ENCODE measurements at places on chromosomes 6 and 20.

DNA sequence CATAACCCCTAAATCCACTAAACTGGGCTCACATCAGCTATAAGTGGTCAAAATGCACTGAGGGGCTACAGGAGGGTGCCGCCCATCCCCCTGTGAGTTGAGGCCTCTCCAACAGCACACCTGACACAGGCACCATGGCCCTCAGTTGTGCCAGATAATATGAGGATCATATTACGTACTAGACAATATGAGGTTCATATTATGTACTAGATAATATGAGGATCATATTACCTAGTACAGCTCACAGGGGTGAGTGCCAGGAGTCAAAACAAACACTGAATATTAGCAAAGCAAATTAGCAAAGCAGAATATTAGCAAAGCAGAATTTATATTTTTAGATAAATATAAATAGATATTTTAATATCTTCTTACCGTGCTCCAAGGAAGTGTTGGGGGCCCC, 35.3 kb downstream of the CD24 start:
- DNase-seq: peak; percentile 26

GRCh38 chr6:36984581-36985416, 1.2 kb downstream of the MTCH1 start:
- no peak for DNase-seq

- DNase-seq: no peak
These were observed 33.9 kb upstream of the TBX18 start for GRCh38 chr6:84798257-84798656.

DNA sequence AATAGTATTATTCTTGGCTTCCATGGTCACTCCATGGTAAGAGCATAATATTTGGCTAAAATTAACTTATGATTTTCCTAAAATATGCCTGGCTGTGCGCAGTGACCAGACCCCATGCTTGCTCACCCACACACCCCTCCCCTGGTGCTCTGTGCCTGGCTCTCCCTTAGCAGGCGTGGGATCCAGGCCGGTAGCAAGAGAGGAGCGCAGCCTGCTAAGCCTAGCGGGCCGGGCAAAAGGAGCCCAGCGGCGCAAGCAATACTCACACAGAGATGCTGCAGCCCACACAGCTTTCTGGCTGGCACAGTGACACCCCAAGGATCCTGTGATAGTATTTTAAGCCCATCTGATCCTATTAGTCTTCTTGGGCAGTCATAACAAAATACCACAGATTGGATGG, 79.8 kb upstream of the EYS start:
- DNase-seq: no peak

DNA sequence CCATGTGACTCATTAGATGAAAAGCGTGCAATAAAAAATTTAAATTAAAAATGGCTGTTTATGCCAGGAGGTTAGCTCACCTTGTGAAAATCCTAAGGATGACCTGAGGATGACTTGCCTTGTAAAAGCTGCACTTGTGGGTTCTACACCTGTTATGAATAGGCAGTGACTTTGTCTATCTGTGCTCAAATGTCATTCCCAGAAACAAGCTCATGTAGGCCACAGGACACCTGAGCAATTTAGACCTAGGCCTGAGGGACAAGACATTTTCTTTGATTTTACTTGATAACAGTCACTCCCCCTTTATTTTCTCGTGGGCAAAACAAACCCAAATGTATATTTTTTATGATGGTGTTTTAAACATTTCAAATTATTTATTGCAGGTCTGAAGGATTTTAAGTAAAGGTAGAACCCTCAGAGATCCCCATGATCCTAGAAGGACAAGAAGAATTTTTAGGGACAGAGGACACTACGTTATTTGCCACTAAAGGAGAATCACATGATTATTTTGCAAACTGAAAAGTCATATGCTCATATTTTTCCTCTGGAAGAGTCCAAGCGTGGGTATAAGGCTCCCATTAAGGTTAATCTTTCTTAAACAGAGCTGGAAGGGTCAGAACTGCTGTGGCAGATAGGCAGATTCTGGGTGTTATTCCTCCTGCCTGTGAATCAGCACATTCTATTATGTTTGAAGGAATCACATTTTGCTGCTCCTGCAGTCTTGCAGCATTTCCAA, 277.5 kb upstream of the MAN1A1 start:
- no peak for DNase-seq

- DNase-seq: no peak
These were observed 959.8 kb downstream of the EPHA7 start for GRCh38 chr6:92459606-92460005.

DNA sequence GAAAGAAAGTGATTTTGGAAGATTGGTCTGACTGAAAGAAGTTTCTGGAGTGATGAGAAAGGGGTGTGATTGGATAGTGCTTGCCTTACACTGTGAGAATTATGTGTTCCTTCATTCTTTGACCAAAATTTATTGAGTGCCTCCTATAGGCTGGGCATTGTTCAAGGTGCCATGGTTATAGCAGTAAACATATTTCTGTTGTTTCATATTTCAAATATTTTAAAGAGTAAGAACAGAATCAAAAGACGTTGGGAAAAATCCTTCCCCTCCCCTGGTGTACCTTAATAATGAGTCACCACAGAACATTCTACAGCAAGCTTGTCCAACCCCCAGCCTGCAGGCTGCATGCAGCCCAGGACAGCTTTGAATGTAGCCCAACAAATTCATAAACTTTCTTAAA, 78.6 kb downstream of the GCLC start:
- DNase-seq: no peak

DNA sequence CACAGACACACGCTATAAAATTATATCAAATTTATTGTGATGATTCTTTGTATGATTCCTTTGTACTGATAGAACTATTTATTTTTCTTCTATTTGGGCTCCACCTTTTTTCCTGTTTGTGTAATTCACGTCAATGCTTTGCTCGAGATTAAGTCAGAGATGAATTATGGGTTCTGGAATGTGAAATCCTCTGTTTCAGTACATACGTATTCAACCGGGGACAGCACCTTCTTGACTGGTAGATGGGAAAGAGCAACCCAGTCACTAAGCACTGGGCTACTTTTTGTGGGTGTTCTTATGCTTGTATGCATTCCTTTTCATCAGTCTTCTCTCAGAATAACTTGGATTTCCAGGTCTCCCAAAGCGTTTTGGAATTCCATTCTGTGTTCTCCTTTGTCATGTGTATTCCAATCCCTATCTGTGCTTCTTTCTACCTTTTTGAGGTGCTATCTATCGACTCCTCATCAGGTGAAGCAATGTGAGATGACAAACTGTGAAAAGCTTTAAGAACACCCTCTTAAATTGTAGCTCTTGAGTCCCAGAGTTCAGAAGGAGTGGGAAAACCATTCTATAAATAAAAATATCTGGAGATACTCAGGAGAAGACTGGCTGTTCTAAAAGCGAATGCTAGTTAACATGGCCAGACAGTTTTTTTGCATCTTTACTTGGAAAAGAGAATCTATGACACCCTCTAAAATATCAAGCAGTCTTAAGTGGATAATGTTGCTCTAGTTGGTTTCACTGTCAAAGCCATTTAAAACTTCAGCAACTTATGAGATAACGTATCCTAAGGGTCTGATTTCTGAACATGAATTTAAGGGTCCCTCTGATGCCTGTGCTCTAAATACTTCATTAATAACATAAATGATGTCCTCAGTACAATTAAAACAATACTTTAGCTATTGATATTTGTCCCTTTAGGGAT, 197.7 kb upstream of the PREP start:
- DNase-seq: no peak

DNA sequence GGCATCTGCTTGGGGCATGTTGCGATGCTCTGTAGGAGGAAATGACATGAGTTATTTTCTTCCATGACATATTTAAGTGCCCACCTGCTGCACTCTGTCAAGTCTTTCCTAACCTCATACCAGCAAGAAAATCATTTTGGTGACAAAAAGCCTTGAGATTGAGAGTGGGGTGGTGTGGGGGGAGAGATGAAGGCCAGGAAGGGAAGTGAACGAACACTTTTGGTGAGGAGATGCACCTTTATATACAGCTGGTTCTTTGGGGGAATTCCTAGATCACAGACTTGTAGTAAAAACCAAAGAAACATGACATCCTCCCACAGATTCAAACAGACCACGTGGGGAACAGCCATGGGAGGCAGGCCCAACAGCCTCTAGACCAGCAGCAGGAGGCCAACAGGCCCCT, 26.1 kb downstream of the NCOA5 start:
- no peak for DNase-seq

GRCh38 chr6:23983735-23984134, 142.3 kb upstream of the NRSN1 start:
- no peak for DNase-seq

DNA sequence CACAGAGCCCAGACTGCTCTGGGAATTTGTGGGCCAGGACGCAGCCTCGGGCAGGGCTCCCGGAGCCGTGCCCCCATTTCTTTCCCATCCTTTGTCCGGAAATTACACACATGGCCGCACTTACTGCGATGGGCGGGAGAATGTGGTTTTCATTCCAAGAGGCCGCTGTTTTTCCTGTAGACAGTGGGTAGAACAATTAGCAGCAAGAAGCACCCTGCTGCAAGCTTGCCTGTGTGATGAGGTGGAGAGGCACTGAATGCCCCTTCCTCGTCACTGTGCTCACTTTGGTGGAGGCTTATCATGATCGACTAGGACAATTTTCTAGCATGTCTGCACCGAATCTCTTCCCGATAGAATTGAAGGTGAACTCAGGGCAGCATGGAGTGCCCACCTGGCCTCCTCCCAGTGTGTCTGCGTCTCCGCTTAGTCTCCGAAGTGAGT, 102.8 kb downstream of the DACT2 start:
- no peak for DNase-seq

GRCh38 chr6:105484238-105485161, 81.6 kb upstream of the PREP start:
- peak; percentile 16 for DNase-seq

DNA sequence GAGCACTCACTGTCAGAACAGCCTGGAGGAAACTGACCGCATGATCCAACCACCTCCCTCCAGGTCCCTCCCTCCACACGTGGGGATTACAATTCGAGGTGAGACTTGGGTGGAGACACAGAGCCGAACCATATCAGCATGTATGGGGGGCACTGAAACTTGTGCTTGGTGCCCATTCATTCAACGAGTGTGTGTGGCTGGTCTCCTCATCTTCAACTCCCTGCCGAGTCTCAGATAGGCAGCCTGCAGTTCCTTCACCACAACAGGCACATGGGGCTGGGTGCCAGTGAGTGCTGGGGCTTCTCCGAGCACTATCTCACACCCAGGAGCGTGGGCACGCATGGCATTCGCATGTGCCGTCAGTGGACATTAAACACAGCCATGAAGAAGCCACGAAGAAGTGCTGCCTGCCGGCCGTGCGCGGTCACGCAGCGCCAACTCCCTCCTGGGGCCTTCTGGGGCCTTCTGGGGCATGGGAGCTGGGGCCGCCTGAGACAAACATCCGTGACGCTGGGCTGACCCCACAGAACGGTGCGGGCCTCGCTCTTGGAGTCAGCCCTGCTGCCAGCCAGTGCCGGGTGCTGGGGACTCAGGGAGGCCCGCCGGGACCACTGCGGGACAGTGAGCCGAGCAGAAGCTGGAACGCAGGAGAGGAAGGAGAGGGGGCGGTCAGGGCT, 714 bp upstream of the RTEL1 start:
- DNase-seq: no peak

DNA sequence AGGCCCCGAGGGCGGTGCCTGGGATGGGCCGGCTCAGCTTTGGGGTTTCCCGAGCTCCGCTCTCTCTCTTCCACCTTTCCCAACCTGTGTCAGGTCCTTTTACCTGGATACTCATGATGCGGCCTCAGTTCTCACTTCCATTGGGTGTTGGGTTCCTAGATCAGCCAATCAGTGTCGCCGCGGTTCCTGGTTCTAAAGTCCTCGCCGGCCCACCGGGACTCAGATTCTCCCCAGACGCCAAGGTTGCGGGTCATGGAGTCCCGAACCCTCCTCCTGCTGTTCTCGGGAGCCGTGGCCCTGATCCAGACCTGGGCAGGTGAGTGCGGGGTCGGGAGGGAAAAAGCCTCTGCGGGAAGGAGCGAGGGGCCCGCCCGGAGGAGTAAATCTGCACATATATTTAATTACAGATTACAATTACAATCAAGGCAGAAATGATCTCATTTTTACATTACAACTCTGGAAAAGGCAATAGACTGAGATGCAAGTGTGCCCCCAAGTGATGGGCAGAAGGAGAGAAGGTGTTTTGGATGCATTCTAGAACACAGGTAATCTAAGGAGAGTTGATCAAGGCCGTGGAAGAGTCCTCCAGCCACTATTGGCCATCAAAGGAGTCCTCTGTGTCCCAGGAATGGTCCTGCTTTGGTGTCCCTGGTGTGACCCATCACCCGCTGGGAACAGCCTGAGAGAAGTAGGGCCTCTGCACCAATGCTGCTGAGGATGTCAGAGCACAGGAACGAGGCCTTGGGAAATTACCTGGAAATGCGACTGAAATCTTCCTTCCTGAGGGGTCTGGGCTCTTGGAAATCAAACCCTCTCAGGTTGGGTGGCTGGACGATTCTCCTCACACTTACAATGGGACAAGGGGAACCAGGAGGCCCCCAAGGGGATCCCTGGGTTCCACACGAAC, 34.7 kb upstream of the MICB start:
- DNase-seq: peak; percentile 49

DNA sequence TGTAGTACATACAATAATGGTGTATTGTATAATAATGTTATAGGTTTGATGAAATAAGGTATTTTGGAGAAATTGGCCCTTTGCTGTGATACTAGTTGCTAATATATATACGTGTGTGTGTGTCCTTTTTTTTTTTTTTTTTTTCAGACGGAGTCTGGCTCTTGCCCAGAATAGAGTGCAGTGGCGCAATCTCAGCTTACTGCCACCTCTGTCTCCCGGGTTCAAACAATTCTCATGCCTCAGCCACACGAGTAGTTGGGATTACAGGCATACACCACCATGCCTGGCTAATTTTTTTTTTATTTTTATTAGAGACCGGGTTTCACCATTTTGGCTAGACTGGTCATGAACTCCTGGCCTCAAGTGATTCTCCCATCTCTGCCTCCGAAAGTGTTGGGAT, 23.3 kb downstream of the SENP6 start:
- DNase-seq: no peak

GRCh38 chr6:14921170-14921569, 324.7 kb upstream of the JARID2 start:
- no peak for DNase-seq

GRCh38 chr20:31861135-31861384, 9.3 kb downstream of the DUSP15 start:
- DNase-seq: no peak

GRCh38 chr6:68633281-68633971, 1.7 kb upstream of the ADGRB3 start:
- DNase-seq: no peak

GRCh38 chr6:124297507-124297906, 493.8 kb downstream of the NKAIN2 start:
- no peak for DNase-seq

GRCh38 chr20:62120990-62121775, 1.1 kb upstream of the LSM14B start:
- DNase-seq: no peak

GRCh38 chr20:60894091-60894490, 358.0 kb upstream of the CDH4 start:
- DNase-seq: no peak
